ENCODE measurements at places on chromosomes 3 and 15.

GRCh38 chr3:177109688-177110330, 87.5 kb downstream of the TBL1XR1 start:
- H3K36me3 ChIP-seq: no peaks in the 10 kb centered on the region
- peaks cover 8% of the 10 kb centered on the region for H3K4me1 ChIP-seq
- H3K27me3 ChIP-seq: no peaks in the 10 kb centered on the region

- H3K27me3 ChIP-seq: no peaks in the 10 kb centered on the region
- no peak overlapping the region for H3K4me3 ChIP-seq
- no peak overlapping the region for H3K27ac ChIP-seq
- DNase-seq: no peak
Observed at GRCh38 chr15:55658886-55659285, 70.7 kb upstream of the PYGO1 start.

DNA sequence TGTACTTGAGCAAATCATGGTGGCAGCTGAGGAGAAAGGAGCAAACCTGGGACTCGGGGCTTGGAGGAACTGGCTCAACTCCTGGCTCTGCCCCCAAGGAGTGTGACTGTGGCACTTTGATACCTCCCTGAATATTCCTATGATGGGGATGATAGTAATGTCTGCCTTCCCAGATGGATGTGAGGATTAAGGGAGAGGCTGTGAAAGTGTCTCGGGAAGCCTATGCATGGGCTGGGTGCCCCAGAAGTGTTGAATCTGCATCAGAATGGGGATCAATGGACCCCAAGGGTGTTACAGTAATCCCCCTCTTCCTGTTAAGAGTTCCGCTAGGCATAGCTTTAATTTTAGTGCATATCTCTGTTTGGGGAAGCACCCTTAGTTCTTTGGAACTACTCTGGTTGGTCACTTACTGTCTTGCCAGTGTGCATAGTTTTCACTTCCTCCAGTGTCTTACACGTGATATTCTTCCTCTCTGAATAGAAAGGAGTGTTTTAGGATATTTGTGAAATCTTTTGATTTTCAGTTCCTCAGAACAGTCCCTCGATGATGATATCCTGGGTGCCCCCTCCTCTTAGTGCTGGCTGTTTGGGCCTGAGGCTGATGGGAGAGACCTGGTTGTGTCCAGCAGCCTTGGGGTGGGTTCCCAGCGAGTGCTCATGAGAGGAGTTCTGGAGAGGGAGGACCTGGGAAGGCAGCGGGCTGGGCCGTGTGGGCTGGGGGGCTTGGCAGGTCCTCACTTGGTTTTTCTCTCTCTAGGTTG, 97.5 kb downstream of the CHDH start:
- no peak for DNase-seq
- H3K27me3 ChIP-seq: no peaks in the 10 kb centered on the region
- no peaks in the 10 kb centered on the region for H3K4me1 ChIP-seq
- no peak overlapping the region for H3K27ac ChIP-seq
- H3K36me3 ChIP-seq: no peaks in the 10 kb centered on the region

DNA sequence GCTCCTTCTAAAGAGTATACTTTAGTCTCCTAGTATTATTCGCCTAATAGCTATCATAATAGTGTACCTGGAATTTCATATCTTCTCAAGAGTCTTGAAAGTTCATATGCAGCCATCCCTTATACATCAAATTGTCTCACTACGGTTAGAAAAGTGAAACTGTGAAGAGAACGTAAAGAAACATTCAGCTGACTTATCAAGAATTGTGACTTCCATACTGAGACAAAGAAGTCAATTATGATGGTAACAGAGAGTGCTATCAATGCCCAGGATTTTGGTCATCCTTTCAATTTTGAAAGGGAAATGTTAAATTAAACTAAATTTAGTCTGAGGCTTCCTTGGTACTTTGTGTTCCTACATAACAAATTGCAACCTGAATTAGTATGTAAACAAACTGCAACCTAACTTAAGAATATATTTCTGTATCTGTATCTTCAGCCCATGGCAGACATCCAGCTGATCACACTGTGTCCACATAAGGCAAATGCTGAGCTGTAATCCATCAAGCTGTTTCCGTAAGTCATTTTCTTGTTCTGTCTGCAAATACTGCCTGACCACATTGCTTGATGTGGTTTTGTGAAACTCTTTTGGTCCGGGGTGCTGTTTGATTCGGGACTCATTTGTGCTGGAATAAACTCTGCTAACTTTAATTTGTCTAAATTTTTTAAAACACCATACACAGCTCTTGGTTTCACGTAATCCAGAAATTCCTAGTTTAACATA, 469.6 kb downstream of the SI start:
- H3K36me3 ChIP-seq: no peaks in the 10 kb centered on the region
- no peaks in the 10 kb centered on the region for H3K4me1 ChIP-seq
- H3K27ac ChIP-seq: no peak overlapping the region
- H3K4me3 ChIP-seq: no peak overlapping the region

GRCh38 chr15:45522328-45523165, at the start of gene SLC30A4:
Gene SLC30A4 (minus strand): TSS chr15:45522755. CDS start chr15:45522354, 401 bp downstream.
- H3K4me3 ChIP-seq: peak within 1 kb of the TSS; percentile 83
- H3K4me1 ChIP-seq: no peaks in the 10 kb centered on the region
- H3K27ac ChIP-seq: peak within 1 kb of the TSS; percentile 14

DNA sequence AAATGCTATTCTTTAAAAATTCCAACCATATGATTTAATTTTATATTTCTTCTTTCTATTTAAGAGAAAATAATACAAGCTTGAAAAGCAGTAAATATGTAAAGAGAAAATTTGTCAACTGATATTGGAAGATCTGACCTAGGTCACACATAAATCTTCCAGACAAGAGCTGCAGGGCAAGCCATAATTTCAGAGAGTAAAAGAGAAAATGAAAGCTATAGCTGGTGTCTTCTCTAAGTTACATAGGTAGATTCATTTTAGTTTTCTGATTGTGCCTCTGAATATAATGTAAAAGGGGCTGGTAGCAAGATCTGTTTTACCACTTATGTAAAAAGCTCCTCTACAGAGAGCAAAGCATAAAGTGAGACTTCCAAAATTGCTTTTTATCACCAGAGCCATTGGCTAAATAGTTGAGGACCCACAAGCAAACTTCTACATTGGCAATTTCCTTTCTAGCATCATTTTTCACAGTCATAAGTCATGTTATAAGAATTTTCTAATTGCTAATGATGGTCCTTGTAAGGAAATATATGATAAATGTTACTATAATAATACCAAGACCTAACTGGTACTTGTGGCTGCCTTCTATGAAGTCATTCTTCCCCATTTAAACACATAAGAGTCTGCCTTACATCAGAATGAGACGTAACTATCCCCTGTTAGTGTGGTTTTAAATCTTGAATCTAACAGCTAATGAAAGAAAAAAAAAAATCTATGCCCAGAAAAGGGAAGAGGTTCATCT, 80.8 kb upstream of the SKOR1 start:
- H3K27ac ChIP-seq: no peak overlapping the region
- H3K4me1 ChIP-seq: no peaks in the 10 kb centered on the region
- DNase-seq: no peak
- no peak overlapping the region for H3K4me3 ChIP-seq
- 0 out of 2 replicates have a peak, but pooled peaks cover 2% of the 10 kb centered on the region for H3K36me3 ChIP-seq

GRCh38 chr15:58597943-58598828, 151.3 kb downstream of the ADAM10 start:
- no peaks in the 10 kb centered on the region for H3K27me3 ChIP-seq
- H3K36me3 ChIP-seq: peaks cover 13% of the 10 kb centered on the region
- no peaks in the 10 kb centered on the region for H3K4me1 ChIP-seq
- H3K27ac ChIP-seq: no peak overlapping the region

- no peak overlapping the region for H3K4me3 ChIP-seq
- peaks cover 6% of the 10 kb centered on the region for H3K4me1 ChIP-seq
- no peak overlapping the region for H3K27ac ChIP-seq
- H3K36me3 ChIP-seq: no peaks in the 10 kb centered on the region
Observed at GRCh38 chr3:197793247-197793646, 2.2 kb downstream of the LRCH3 start.

DNA sequence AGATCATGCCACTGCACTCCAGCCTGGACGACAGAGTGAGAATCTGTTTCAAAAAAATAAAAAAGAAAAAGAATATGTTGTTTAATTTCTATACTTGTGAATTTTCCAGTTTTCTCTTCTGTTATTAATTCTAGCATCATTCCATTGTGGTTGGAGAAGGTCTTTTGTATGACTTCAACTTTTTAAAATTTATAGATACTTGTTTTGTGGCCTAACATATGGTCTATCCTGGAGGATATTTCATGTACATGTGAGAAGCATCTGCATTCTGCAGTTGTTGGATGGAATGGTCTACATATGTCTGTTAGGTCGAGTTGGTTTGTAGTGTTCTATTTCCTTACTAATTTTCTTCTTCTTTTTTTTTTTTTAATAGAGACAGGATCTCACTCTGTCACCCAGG, 35.6 kb downstream of the MAP1A start:
- H3K27me3 ChIP-seq: no peaks in the 10 kb centered on the region
- peaks cover 1% of the 10 kb centered on the region for H3K4me1 ChIP-seq
- no peak for DNase-seq
- H3K36me3 ChIP-seq: no peaks in the 10 kb centered on the region

DNA sequence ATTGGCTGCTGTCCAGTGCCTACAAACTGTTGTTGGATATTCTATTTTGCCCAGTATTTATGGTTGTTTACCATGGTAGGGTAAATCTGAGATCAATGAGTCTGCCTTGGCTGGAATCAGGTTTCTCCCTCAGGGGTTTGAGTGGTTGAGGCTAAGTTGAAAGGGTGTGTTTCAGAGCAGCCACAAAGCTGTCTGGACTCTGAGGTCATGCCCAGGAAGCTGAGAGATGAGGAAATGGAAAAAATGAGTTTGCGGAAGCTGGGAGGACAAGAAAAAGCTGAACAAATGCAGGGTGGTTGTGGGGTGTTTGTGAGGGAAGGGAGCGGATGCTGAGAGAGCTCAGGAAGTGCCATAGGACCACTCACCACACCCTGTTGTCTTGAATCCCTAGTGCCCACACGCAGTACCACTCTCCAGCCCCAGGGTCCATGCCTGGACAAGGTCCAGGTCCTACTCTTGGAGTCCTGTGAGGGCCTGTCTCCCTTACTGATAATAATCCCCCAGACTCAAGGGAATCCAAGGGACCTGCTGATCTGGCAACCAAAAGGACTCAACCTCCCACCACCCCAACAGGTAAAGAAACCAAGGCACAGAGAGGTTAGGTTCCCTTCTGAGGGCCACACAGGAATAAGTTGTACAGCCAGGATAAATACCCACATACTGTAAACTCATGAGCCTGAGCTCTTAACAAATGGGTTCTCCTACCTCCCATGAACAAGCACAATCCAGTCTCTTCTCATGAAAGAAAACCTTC, 81.6 kb downstream of the PPCDC start:
- H3K4me3 ChIP-seq: no peak overlapping the region
- H3K27me3 ChIP-seq: peaks cover 2% of the 10 kb centered on the region
- H3K36me3 ChIP-seq: no peaks in the 10 kb centered on the region
- peak; percentile 83 for DNase-seq
- peaks cover 9% of the 10 kb centered on the region for H3K4me1 ChIP-seq
- no peak overlapping the region for H3K27ac ChIP-seq

- H3K27ac ChIP-seq: no peak overlapping the region
- H3K4me1 ChIP-seq: no peaks in the 10 kb centered on the region
- H3K27me3 ChIP-seq: no peaks in the 10 kb centered on the region
- H3K36me3 ChIP-seq: no peaks in the 10 kb centered on the region
- no peak overlapping the region for H3K4me3 ChIP-seq
- no peak for DNase-seq
Observed at GRCh38 chr3:76132154-76132470, 346.8 kb upstream of the ZNF717 start.

- no peak overlapping the region for H3K4me3 ChIP-seq
- no peak overlapping the region for H3K27ac ChIP-seq
- H3K36me3 ChIP-seq: no peaks in the 10 kb centered on the region
- no peaks in the 10 kb centered on the region for H3K4me1 ChIP-seq
Observed at GRCh38 chr15:61621146-61621545, 392.0 kb upstream of the RORA start.

DNA sequence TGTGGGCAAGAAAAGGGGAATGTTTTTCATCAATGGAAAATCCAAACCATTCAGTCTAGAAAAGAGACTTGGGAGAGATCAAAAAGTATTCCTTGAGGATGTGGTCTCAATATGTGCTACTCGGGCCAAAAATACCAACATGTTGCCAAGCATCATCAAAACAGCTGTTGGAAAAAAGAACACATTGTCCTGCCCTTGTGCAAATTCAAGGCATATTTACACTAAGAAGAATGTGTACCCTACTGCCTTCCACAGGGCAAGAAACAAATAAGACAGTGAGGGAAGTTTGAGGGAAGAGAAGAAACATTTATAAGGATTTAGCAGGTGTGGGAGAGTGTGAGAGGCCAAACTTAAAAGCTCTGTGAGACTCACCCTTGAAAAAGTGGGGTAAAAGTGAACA, 252.1 kb downstream of the NTRK3 start:
- no peak overlapping the region for H3K27ac ChIP-seq
- no peak for DNase-seq
- no peaks in the 10 kb centered on the region for H3K36me3 ChIP-seq
- no peaks in the 10 kb centered on the region for H3K27me3 ChIP-seq
- H3K4me1 ChIP-seq: no peaks in the 10 kb centered on the region

DNA sequence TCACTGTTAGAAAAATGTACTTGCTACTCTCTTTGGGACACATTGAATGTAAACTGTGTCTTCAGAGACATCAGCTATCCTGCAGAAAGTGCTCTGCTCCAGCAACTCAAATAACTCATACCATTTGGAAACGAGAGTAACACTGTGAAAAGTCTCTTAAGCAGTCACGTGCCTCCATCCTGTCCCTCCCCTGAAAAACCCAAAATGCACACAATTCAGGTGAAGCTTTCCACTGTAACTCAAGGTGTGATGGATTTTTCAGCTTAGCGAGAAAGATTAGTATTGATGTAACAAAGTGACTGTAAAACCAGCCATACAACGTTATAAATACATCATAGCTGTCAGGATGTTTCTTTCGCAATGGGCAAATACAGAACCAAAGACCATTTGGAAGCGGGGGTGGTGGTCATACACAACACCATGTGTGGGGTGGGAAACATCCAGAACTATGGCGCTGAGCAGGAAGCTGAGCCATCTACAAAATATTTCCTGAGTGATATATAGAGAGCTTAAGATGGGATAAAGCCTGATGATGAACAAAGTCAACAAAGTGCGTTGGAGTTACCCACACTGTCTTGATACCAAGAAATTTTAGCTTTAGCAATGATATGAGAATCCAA, 332.3 kb downstream of the FOXP1 start:
- peak overlapping the region; percentile 86 for H3K27ac ChIP-seq
- DNase-seq: peak; percentile 98
- peaks cover 24% of the 10 kb centered on the region for H3K4me1 ChIP-seq
- H3K27me3 ChIP-seq: no peaks in the 10 kb centered on the region

DNA sequence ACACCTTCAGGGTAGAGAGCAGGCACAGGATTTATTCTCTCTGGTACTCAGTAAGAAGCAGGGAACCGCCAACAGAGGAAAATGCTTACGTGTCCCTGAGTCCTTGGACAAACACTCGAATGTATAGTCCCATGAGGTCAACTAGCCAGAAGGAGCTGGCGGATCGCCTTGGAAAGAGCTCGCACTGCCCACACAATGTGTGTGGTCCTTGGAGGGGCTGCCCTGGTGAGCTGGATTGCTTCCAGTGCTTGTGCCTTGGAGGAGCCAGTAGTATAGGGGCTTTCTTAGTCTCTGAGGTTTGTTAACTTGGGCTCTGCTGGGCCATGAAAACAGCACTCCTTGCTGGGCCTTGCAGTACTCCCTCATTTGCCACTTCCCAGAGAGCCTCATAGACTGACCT, 40.7 kb upstream of the VILL start:
- H3K4me3 ChIP-seq: no peak overlapping the region
- peaks cover 1% of the 10 kb centered on the region for H3K36me3 ChIP-seq
- H3K4me1 ChIP-seq: peaks cover 23% of the 10 kb centered on the region
- H3K27me3 ChIP-seq: no peaks in the 10 kb centered on the region

- no peaks in the 10 kb centered on the region for H3K4me1 ChIP-seq
- H3K27me3 ChIP-seq: no peaks in the 10 kb centered on the region
- no peak overlapping the region for H3K4me3 ChIP-seq
- no peak overlapping the region for H3K27ac ChIP-seq
Observed at GRCh38 chr3:17360991-17361390, 381.4 kb downstream of the TBC1D5 start.

Data from IMR-90 (cell line).